Right ventricle myocardium superior (tissue), 1 donor: ENCODE measurements at places on chromosomes 6 and 20. TPM values are rescaled to one million over a fixed set of nuclear protein-coding genes. Genes with fewer than 3 reads are reported as not detected.

GRCh38 chr20:199996-200395 lies 10.5 kb upstream of the DEFB128 start:
- no peak for DNase-seq

DNA sequence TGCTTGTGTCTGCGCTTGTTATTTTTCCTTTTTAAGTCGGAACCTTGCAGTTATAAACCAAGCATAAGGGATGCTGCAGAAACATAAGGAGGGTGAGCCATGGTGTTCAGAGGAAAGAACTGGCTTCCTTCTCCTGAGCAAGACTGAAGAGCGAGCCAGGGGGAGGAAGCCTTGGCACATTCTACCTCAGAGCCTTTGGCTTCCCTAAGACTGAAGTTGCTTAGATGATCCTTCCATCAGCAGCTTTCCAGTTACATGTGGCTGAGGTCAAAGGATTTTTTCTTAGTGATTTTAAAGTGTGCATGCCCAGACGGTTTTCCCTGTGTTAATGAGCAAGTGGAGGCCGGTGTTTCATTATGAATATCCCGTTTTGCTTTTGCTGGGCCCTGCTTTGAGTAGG lies 363.8 kb downstream of the DOK5 start:
- DNase-seq, result no peak

- DNase-seq, result no peak
These were observed 155.4 kb downstream of the RFPL4B start for GRCh38 chr6:112502351-112503090.

DNA sequence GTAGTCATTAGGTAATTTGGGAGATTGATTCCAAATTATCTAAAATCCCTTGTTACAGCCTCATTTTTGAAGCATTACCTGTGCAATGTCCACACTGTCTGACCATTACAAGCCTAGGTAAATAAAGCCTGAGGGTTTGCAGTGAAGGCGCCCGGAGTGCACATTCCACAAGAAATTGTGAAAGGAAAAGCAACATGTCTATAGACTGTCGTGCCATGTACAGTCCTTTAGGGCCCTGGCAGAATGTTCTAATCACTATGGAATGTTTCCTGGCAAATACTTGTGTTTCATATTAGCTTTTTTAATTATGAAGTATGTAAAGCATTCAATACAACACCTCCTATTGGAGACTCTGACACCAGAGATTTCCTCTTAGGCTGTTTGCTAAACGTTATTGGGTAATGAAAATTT lies 28.9 kb downstream of the PREP start:
- no peak for DNase-seq

GRCh38 chr20:57390604-57391438 lies at the start of gene RBM38:
TSS of gene RBM38 (plus strand) at chr20:57391396. CDS start at chr20:57391582, 186 bp downstream.
- DNase-seq, result peak; percentile 83

DNA sequence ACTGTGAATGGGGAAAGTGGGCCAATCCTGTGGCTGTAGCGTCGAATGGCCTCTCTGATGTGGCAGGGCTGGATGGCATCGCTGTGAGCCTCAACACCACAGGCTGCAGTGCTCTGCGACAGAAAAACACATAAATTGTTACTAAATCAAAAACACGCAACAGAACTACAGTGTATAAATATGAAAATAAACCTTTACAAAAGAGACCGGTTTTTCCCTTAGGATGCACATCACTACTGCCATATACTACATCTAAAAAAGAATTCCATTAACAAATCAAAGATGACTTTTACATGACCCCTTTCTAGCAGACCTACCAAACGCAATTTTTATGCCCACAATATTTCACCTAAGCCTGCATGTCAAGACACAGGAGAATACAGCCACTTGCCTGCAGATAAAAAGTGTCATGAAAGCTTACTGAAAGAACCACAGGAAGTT lies 395.5 kb upstream of the RUNX2 start:
- no peak for DNase-seq

DNA sequence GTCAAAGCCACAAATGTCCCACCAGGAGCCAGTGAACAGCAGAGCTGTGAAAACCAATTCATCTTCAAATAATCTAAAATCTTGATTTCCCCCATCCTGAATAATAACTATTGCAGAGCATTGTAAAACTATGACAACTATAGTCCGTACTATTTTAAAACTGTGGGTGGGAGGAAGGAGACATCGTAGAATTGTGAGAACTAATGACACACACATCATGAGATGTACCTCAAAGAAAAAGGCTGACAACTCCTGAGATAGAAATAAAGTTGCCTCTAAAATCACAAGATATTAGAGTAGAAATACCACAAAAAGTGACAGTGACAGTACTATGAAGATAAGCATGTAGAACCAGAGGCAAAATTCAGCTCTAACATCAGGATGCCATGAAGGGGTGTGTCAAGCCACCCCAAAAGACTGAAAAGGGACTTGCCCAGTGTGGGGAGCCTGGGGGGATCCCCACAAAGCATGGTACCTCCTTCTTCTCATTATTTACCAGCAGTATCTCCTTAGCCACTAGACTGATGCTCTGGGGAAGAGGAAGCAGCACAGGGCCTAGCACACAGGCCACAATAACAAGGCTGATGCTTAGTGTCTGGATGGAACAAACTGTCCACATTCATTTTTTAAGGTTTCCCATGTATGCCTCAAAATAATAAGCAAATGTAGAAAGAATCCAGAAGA lies 13.4 kb downstream of the NAPB start:
- no peak for DNase-seq

- no peak for DNase-seq
These were observed 10.8 kb downstream of the L3MBTL3 start for GRCh38 chr6:130029163-130029562.

GRCh38 chr6:25369433-25370177 lies 90.4 kb downstream of the CARMIL1 start:
- no peak for DNase-seq

DNA sequence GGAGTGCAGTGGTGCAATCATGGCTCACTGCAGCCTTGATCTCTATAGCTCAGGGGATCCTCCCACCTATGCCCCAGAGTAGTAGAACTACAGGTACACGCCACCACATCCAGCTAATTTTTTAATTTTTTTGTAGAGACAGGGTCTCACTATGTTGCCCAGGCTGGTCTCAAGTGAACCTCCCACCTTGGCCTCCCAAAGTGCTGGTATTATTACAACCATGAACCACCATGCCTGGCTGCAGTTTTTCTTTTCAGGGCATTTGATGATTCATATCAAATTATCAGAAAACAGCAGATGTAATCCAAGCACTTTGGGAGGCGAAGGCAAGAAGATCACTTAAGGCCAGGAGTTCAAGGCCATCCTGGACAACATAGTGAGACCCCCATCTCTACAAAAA lies 88.4 kb upstream of the JARID2 start:
- DNase-seq, result no peak

GRCh38 chr6:90230548-90231215 lies 66.0 kb downstream of the BACH2 start:
- DNase-seq, result no peak

DNA sequence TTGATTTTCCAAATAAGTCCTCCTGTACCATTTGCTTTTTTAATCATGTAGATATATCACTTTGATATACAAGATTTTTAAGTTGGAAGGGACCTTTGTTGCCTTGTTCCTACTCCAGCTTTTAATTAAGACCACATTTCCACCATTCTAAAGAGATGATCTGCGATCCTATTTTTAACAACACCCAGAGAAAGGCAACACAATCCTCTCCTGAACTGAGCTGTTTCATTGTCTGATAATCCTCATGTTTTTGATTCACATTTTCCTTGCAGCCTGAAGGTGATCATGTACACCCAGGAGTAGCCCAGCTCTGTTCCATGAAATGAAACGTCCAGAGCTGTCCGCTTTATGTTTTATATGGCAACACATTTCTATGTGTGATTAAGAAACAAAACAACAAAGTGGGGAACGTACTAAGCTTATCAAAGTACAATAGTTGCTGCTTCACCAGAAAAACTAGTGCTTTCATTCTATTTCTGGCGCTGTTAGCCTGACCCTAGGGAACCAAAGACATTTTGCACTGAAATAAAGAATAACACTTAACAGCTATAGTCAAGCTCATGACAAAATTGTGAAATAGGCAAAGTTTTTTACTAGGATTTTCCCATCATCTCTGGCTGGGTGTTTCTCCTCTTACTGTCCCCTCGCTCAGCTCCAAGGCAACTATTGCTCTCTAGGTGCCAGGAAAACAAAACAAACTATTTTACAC lies 22.6 kb upstream of the TRAF3IP2 start:
- no peak for DNase-seq

DNA sequence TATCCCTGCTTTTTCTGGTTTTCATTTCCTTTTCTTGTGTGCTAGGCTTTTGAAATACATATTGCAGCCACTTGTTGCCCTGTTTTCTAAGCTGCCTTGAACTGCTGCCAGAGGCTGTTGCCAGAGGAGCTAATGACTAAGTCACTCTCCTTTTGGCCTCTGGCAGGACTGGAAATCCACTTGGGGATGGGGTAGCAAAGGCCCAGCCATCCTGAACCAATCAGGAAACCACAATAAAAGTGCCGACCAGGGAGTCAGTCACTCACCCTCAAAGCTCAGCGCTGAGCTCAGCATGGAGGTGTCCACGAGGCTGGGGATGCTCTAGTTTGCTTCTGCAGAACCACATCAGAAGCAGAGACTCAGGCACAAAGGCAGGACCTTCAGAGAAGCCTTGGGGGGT lies 813.0 kb downstream of the DHX35 start:
- DNase-seq, result peak; percentile 88

DNA sequence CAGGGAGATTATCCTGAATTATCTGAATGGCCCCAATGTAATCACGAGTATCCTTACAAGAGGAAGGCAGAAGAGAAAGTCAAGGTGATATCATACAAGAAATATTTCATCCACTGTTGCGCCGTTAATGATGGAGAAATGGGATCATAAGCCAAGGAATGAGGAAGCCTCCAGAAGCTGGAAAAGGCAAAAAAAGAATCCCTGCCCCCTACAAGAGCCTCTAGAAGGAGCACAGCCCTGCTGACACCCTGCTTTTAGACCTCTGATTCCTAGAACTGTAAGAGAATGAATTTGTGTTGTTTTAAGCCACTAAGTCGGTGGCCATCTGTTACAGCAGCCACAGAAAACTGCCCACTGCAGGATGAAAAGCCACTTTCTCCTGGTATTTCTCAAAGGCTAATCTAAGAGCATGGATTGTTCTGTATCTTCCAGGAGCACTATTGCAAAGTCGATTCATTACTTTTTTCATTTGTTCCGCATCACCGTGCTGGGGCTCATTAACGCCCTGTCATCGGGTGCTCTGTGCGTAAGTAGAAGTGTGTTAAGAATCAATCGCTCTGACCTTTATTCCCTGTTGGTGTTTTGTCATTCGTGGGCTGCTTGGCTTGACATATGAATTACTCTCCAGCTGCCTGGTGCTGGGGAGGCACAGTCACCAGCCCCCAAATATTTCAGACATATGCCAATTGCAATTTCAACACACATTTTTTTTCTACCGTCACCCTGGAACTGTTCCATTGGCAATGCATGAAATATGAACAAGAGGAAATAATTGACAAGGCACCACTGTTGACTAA lies 117.0 kb downstream of the PCSK2 start:
- no peak for DNase-seq

REV3L gene
- 9.1 TPM for total RNA-seq

MAPK13 gene
- total RNA-seq, result 0.32 TPM

YIPF3 gene
- total RNA-seq, result 64.0 TPM

PLCB4 gene
- total RNA-seq, result 27.4 TPM

SOX18 gene
- 34.3 TPM for total RNA-seq

TBXT gene
- total RNA-seq, result not detected

LY6G6D gene
- total RNA-seq, result not detected

DUSP15 gene
- 2.5 TPM for total RNA-seq
